PC-3 (cell line): ENCODE measurements at places on chromosomes 16 and 17.
A peak's percentile ranks its signal among the peaks of the same experiment; 100 is the strongest.

- DNase-seq: no peak
Observed at GRCh38 chr16:27720731-27721530, 171.0 kb downstream of the KATNIP start.

DNA sequence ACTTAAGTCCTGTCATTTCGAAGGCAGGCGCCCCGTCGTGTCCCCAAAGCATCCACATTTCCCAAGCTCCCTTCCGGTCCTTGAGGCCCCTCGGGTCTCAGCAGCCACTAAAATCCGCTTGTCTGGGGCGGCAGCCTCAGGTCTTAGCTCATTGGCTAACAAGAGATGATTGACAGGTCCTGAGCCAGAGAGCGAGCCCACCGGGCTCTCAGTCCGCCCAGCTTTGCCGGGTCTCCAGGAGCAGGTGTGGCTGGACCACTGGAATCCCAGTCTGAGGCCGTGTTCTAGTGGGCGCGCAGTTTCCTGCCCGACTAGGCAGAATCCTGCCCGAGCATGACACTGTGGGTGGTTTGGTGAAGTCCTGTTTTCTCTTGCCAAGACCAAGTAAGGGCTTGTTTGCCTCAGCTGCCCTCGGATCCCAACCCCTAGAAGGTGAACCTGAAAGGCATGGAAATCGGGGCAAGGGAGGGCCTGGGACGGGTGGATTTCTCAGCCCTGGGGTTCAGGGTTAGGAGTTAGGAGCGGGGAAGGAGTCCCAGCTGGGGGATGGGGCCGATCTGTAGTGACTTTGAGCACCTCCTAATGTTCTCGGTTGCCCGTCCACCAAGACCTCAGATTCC lies 42.8 kb downstream of the MRC2 start:
- DNase-seq: no peak

DNA sequence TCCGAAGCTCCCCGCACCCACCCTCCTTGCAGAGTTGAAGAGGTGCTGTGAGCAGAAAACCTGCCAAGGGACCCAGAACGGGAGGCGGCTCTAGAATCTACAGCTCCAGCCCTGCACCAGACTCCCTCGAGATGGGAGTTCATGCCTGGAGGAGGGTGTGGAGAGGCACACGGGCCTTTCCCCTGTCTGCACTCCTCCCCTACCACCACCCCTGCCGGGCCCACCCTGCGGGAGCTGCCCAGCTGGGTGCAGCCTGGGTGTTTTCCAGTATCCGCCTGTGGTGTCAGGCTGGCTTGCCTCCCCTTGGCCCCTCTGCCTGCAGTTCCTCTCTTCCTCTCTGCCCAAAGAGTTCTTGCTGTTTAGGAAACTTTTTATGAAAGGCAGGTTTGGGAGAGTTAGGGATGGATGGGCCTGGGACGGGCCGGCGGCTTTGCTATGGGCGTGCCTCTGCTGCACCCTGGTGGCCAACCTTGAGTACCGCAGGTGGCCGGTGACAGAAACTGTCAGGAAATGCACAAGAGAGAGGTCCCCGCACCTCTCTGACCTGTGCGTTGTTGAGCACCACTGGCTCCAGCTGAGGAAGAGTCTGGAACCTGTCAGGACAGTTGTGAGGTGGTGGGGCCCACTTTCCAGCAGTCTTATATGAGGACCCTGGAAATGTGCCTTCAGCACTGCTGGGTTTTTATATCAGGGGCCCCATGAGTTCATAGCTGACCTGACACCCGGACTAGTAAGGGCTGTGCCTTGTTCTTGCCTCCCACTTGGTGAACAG lies 354.1 kb downstream of the SEC14L1 start:
- peak; percentile 83 for DNase-seq

DNA sequence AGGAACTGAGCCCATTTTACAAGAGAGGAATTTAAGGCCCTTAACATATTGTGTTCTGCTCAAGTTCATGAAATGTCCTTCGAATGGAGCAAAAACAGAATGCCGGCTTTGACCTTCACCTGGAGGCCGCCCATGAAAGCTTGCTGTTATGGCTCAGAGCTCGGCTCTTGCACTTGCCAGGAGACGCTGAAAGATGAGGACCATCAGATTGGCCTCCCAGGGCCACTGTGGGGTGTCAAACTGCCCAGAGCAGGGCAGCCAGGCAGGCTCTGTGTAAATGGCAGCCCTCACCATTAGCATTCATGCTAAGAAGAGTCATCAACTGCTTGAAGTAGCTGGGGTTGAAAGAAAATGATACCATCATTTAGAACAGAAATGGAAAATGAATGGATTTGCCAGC lies 39.3 kb downstream of the IL21R start:
- no peak for DNase-seq

DNA sequence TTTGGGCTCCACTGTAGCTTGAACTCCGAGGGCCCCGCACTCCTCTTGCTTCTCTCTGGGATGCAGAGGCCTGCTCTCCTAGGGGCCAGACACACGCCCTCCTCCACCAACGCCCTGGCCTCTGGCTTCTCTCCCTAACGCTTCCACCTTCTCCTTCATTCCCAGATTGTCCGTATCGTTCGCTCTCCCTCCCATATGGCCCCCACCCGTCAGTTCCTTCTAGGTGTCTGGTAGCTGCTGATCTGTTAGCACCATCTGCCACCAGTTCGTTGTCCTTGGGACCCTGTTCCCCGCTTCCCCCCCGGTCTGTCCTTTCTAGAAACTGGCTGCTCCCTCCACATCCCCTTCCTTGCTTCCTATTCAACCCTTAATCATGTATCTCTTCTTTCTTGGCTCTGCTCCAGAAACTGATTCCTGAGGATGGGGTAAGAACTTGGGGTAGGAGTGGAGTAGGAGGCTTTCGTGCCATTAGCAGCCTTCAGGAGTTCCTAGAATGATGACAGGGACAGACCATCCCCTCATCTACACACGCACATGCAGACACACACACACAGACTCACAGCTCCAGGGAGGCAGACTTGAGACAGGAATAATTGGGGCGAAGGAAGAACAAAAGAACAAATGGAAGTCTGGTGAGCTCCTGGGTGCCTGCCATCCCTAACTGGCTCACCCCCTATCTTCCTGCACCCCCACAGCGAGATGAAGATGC lies 4.3 kb downstream of the ATP1B2 start:
- no peak for DNase-seq

- no peak for DNase-seq
Observed at GRCh38 chr17:29156781-29157180, 23.4 kb downstream of the MYO18A start.

DNA sequence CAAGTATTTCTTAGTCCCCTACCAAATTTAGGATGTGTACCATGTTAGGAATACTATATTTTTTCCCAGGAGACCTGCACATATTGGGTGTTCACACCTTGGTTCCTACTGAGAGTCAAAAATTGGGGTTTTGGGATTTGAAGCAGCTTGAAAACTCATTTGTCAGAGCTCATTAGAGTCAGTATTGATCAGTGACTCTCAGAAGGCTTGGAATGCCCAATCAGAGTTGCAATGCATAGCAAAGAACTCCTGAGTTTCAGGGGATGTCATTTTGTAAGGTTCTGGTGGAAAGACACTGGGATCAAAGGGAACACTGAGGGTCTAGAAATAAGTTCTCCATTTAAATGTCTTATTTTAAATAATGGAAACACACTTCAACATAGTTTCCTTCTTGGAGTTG lies 5.1 kb downstream of the HLF start:
- no peak for DNase-seq

GRCh38 chr16:89924297-89924924 lies 1.3 kb downstream of the TUBB3 start:
- no peak for DNase-seq

DNA sequence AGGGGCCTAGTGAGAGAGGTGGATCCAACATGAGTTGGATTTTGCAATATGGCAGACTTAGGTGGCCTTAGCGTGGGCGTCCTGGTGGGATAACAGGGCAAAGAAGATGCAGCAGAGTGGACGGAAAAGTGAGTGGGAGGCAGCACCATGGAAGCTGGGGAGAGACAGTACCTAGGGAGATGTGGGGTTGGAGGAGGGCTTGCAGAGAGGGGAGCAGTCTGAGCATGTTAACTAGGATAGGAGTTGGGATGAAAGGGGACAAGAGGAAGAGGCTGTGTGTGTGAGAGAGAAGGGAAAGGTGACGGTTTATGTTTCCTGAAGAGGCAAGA lies 120.1 kb downstream of the NTN1 start:
- DNase-seq: no peak

GRCh38 chr17:67994817-67995569 lies 1.3 kb downstream of the C17orf58 start:
- DNase-seq: peak; percentile 92

GRCh38 chr17:41278176-41278955 lies 2.9 kb downstream of the KRTAP9-7 start:
- DNase-seq: no peak

DNA sequence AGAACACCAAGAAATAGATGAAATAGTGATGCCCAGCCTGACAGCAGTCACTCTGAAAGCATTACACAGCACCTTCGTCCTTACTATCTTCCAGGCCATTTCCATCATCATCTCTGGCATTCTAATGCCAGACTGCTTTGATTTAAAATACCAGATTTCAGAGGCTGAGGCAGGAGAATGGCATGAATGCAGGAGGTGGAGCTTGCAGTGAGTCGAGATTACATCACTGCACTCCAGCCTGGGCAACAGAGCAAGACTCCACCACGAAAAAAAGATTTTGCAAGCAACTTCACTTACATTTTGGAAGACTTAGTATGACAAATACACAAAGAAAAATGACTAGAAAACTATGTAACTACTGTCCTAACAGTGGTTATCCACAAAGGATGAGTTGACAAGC lies 244.0 kb downstream of the CPPED1 start:
- DNase-seq: peak; percentile 18
